Stimulated activated CD4-positive, alpha-beta T cell treated with anti-CD3 and anti-CD28 coated beads, Interleukin-1b, Interleukin-23, amount 100 ng/mL, for 4 hours (primary cell): ENCODE measurements at places on chromosomes 2 and 18.

DNA sequence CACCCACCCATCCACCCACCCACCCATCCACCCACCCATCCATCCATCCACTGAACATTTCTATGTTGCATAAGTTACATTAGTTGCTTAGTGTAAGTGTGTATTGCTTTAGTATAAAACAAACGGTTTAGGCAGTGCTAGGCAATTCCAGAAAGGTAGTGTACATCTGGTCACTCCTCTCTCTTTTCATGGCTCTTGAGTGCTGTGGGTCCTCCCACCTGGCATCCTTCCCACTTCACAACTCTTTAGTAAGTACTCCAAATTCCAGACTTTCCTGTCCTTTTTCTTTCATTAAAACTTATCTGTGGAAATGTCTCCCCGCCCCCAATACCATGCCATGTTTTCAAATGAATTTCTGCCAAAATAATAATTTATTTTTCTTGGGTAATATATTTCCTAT lies 122.5 kb downstream of the PLEKHM3 start:
- DNase-seq: no peak

- no peak for DNase-seq
Measured at GRCh38 chr2:143311426-143311825, 182.2 kb downstream of the ARHGAP15 start.

GRCh38 chr2:63544017-63544627 lies 44.2 kb downstream of the WDPCP start:
- DNase-seq: no peak

DNA sequence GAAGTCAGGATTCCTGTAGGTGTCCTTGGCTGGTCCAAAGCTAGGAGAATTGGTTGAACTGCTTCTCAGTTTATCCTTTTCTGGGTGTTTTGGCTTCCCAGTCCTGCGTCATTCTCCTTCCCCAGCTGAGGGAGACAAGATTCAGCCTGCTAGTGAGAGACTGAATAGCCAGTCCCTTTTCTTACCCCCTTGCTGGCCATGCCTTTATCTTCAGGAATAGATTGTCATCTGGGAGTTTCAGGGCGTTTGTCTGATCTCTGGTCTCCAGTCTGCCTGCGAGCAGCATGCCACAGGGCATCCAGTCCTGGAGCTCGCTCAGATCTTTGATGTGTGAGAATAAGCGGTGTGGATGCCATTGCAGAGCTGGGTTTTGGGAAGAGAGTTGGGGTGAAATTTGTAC lies 5.8 kb downstream of the MYO1B start:
- DNase-seq: no peak

GRCh38 chr2:73839653-73840411 lies 11.1 kb downstream of the STAMBP start:
- no peak for DNase-seq
